ENCODE measurements at places on chromosomes 1 and 21.
A peak's percentile ranks its signal among the peaks of the same experiment; 100 is the strongest.

DNA sequence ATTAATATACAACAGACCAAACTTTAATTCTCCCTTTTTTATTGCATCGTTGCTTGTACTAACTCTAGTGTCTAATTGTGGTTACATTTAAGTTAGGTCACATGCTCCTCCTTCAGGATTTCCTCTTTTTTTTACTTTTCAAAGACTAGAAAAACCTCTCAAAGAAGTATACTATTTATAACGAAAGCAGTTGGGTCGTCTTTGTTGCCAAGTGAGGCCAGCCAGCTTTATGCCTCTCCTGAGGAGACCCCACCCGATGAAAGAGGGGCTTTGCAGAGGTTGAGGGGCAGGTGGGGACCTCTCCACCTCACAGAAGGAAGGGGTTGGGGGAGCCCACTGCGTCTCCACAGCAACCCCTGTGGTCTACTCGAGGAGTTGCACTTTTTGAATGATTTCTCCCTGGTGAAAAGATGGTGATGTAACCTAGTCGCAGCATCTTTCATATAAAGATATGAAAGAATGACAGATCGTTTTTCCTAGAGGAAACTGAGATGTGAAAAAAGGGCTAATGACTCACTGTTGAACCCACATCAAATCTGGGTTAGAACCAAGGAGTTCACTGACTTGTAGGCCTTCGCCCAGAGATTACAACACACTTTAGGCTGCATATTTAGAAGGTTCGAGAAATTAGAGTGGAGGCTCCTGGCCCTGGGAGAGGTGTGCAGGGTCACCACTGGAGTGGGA is 6.4 kb downstream of the TGFB2 start:
- peak; percentile 45 for DNase-seq

- no peak for DNase-seq
These were observed 19.8 kb downstream of the CD1D start for GRCh38 chr1:158200527-158200926.

- DNase-seq, result peak; percentile 6
These were observed 17.7 kb downstream of the NMNAT1 start for GRCh38 chr1:9960706-9961562.

- no peak for DNase-seq
These were observed 24.9 kb downstream of the KCNN3 start for GRCh38 chr1:154845174-154845573.

GRCh38 chr1:212359794-212360479 is 54.7 kb downstream of the PACC1 start:
- no peak for DNase-seq

DNA sequence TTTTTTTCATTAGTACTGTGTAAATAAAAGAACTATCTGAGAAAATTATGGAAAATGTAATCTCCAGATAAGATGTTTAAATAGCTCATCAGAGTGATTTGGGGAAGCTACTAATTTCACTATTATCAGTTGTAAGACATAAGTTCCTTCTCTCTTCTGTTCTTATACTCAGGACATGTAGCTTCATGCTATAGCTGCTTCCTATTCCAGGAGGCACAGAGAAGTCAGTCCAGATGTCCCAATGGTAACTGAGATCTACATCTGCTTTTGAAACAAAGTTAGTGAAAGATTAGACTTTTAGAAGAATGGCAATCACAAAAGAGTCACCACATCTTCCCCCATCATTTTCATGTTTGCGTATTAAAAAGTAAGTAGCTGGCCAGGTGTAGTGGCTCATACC is 5.6 kb downstream of the MAP3K21 start:
- no peak for DNase-seq

- DNase-seq, result peak; percentile 68
These were observed 5.2 kb upstream of the PLA2G2D start for GRCh38 chr1:20124456-20125057.

GRCh38 chr1:26833432-26834405 is 7.2 kb downstream of the ZDHHC18 start:
- DNase-seq, result no peak

DNA sequence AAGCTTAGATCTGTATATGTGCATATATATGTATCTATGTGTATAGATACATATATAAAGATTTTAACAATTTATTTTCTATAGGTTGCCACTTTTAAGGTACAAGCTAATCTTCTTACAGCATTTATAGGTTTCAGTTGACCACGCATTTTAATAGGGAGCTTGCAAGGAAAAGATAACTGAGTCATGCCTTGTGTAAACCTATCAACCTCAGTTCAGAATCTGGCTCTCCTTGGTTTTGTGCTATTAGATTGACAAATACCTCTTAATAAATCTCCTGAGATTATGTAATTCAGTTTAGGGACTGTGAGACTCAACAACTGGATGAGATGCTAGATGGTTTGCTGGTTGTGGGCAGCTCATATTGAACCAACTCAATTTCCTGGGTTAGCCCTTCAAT is 114.7 kb upstream of the SERBP1 start:
- no peak for DNase-seq

DNA sequence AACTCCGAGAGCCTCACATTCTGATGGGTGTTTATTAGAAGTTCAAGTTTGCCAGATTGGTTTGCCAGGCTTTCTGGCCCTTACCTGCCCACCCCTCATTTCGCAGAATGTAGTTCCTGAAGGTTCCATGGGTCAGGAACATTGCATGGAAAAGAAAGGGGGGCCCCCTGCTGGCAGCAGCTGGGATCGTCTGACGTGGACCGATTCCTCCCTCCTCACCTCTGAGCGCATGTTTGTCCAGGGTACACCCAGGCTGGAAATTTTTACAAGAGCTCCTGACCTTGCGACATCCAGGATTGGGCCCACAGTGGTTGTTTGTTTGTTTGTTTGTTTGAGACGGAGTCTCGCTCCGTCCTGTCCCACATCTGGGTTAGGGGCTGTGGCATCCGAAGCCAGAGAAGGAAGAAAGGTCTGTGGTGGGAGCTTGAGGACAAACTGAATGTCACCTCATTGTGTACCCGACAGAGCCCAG is 126.0 kb upstream of the TMEM51 start:
- DNase-seq, result peak; percentile 79

DNA sequence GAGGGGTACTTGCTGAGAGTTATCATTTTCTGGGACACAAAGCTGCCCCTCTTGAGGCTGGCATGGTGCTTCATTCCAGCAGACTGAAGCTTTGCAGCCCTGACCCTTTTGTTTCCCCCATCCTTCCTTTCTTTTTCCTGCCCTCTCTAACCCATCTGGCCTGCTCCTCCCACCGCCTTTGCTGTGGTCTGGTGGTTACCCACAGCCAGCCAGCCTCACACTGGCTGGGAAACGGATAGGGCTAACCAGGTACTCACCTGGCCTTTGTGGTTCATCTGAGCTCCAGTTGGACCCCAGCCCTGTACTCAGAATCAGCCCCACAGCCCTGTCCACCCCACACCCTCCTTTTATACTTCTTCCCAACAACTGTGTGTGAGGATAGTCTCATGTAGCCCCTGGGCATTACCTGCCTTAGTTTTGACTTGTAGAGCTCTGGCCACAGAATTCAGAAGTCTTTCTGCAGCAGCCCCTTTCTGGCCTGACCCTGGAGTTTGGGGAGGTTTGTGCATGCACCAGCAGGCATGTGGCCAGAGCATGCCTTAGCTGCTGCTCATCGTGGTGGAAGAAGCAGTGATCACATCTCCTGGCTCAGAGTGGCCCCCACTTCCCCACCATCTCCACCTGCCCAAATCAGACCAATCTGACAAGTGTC is 138.0 kb downstream of the TRABD2B start:
- DNase-seq, result no peak

- DNase-seq, result no peak
These were observed 67.8 kb downstream of the RGS2 start for GRCh38 chr1:192876633-192877032.

- no peak for DNase-seq
These were observed 205.7 kb upstream of the SAMSN1 start for GRCh38 chr21:14751602-14752344.

GRCh38 chr1:185787238-185787637 is 53.0 kb downstream of the HMCN1 start:
- DNase-seq, result no peak

DNA sequence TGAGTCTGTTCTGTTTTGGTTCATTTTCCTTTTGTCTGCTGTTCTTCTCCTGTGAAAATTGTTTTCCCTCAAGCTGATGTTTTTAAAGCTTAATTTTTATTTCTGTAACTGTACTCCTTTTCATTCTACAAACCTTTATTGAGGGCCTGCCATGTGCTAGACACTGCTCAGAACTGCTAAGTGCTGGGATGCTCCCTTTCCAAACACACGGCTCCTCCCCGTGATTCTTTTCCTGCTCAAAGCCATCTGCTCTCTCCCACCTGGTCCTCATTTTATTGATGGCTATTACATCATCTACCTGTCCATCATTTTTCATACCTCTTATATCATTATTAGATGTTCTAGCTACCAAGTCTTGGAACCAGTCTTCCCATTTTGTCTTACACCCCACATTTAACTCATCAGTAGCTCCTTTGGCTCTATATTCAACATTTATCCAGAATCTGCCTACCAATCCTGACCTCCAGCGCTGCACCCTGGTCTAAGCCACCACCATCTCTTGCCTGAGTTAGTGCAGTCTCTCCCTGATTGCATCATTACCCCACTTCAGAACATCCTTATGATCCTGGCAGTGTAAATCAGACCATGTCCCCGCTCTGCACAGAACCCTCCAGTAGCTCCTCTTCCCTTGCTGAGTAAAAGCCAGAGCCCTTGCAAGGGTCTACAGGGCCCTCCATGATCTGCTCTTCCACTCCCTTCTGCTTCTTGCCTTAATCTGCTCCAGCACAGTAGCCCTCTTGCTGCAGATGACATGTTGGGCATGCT is 118.1 kb downstream of the CACNA1E start:
- DNase-seq, result no peak

DNA sequence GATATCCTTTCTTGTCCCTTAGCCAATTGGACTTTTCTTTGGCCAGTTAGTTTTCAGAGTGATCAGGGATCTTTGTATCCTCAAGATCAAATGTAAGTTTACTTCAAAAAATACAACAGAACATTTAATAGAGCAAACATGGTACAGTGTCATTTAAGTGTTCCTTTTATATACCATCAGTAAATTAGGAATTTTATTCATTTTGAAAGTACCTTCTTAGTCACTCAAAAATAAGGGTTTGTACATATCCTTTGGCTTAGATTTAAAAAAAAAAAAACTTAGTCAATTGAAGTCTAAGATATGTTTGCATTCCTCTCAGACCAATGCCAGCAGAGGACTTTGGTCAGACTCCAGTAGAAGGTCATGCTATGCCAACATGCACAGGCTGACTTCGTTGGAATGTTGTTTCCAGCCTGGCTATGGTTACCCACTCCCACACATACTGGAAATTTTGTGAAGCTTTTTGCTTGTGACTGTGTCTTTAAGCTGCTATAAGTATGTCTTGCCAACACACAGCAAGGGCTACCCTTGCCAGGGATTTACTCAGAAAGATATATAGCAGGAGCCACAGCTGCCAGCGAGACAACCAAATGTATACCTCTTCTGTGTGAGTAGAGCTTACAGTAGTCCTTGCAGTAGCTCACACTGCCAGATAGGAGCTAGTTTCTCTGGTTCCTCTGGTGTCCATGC is 81.5 kb upstream of the LRIF1 start:
- DNase-seq, result no peak

GRCh38 chr1:202235856-202236837 is 42.5 kb downstream of the LGR6 start:
- DNase-seq, result peak; percentile 94

- no peak for DNase-seq
These were observed 81.5 kb downstream of the BEND5 start for GRCh38 chr1:48695161-48695560.

DNA sequence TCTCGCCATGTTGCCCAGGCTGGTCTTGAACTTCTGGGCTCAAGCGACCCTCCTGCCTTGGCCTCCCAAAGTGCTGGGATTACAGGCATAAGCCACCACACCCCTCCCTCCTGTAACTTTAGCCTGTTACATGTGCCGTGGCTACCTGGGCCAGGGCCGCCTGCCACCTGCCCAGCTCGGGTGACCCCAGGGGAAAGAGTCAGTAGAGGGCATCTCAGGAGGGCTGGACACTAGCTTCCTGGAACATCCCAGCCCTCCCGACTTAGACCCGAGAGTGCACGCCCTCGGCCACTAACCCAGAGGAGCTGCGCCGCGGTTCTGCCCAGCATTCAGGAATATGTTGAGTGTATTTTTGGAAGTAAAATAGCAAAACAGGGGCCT is 40.4 kb upstream of the TMEM52 start:
- DNase-seq, result no peak

DNA sequence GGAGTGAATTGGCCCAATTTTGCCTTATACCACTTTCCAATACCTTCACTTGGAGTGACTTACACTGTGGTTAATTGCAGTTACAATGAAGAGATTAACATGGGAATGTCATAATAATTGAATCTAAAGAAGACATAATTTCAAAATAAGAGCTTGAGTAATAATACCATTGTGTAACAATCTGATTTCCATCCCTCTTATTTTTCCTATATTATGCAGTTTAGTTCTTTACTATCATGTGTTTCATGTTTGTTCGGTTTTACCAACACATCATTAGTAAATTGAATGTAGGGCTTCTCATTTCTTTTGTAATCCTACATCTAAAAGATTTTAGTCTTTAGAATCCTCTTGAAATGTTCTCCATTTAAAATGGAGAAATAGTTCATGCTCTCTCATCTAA is 19.2 kb upstream of the XPR1 start:
- DNase-seq, result no peak

GRCh38 chr1:201666102-201666501 is 127.2 kb downstream of the NAV1 start:
- no peak for DNase-seq

DNA sequence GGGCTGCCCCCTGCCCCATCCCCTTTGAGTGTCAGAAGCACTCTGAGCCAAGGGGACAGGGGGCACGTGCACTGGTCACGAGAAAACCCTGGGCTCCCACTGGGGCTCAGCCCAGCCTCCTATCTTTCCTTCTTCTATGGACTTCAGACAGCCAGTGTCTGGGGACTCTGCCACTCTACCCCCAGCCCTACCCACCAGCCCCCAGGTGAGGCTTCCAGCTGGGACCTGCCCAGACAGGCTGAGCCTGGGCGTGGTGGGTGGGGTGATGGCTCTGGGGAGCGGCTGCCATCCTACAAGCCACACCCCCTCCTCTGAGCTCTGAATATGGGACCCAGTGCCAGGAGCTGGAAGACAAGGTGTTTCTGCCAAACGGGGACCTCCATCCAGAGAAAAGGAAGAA is 8.0 kb upstream of the SFN start:
- DNase-seq, result no peak

DNA sequence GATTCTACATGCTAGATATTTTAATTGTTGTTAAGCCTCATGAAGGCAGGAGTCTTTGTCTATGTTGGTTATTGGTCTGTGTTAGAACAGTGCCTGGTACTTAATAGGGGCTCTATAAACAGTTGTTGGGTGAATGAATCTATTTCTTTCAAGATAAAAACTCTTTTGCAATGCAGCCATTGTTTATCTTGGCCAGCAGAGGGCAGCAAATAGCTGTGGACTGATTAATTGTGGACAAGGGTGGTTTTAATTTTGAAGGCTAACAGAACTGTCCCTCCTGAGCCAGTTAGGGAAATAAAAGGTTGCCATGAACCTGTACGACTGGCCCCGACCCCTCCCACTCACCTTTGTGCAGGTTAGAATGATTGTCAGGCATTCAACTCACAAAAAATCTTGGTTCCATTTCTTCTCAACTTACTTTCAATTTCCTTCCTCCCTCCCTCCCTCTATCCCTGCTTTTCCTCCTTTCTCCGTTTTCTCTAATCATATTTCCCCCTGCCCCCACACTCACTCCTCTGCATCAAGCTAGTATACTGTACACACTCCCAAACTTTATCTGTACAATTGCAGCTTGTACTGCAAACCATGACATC is 66.3 kb upstream of the DIRAS3 start:
- DNase-seq, result no peak

GRCh38 chr1:52836035-52836434 is 6.5 kb upstream of the ZYG11A start:
- DNase-seq, result no peak

All from AG08396 (cell line).